ENCODE measurements at places on chromosomes 7 and 10.

DNA sequence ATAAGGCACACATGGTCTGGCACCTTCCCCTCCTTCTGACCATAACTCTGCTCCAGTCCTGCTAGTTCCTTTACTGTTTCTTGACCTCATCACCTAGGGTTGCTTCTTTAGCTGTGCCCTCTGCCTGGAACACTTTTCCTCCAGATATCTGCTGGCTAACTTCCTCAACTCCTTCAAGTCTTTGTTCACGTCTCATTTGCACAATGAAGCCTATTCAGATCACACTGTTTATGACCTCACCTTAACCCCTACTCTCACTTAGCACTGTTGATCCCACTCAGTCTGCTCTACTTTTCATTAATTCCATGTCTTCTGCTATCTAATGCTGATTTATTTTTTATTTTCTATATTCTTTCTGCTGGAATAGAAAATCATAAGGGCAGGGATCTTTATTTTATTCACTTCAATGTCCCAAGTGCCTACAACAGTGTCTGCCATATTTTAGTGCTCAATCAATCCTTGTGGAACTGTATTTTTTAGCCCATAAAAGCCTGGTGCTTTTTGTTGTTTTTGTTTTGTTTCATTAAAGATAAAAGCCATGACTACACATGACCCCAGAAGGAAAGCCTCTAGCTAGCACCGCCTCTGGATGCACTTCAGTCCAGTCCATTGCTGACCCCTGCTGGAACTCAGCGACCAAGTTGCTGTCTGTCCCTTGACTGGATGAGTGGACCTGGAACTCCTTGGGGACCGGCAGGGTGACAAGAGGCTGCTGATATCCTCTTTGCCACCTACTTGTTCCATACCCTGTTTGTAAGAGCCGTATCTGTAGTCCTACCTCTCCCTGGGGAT, 12.3 kb downstream of the KLF14 start:
- DNase-seq = peak; percentile 51

DNA sequence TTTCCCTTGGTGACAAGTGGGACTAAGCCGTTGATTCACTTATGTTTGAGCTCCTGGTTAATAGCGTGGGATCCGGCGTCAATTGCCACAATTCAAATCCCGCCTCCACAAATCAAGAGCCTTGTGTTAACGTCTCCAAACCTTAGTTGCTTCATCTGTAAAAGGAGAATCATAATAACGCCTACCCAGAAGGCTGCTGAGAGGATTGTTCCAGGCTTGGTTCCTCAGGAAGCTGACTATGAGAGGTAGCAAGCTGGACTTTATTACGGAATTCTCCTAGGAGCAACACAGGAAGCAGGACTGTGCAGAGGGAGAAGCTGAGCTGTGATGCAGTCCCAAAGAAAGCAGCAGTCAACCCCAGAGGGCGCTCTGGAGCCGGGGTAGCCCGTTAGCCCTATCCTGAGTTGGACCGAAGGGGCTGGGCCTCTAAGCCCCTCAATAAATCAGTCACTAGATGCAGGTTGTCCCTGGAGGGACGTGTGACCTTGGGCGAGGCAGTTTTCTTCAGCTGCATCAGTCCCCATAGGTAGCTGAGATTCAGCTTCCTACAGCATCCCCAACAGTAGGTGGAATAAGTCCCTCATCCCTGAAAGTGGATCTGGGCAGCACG, 6.9 kb upstream of the BAG3 start:
- no peak for DNase-seq

- no peak for DNase-seq
Measured at GRCh38 chr7:30353532-30353931, 69.1 kb downstream of the ZNRF2 start.

GRCh38 chr7:22418251-22419046, 61.5 kb upstream of the RAPGEF5 start:
- DNase-seq = no peak

GRCh38 chr10:100723770-100724530, 21.4 kb upstream of the PAX2 start:
- no peak for DNase-seq

DNA sequence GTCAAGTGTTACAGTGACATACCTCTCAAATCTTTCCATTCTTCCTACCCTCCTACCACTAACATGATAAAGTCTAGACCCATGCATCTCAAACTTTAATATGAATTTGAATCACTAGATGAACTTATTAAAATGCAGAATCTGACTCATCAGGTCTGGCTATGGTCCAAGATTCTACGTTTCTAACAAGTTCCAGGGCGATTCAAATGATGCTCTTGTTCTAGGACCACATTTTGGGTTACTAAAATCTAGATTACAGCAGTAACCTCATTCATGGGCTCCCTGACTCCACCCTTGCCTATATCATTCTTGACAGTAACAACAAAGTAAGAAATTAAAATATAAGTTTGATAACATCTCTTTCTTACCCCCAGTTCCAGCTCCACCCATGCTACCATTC, 124.8 kb upstream of the LSM8 start:
- DNase-seq = no peak

- no peak for DNase-seq
Measured at GRCh38 chr10:128030498-128031072, 95.6 kb downstream of the MKI67 start.

GRCh38 chr10:68296843-68297663, 34.8 kb upstream of the HNRNPH3 start:
- DNase-seq = peak; percentile 39

DNA sequence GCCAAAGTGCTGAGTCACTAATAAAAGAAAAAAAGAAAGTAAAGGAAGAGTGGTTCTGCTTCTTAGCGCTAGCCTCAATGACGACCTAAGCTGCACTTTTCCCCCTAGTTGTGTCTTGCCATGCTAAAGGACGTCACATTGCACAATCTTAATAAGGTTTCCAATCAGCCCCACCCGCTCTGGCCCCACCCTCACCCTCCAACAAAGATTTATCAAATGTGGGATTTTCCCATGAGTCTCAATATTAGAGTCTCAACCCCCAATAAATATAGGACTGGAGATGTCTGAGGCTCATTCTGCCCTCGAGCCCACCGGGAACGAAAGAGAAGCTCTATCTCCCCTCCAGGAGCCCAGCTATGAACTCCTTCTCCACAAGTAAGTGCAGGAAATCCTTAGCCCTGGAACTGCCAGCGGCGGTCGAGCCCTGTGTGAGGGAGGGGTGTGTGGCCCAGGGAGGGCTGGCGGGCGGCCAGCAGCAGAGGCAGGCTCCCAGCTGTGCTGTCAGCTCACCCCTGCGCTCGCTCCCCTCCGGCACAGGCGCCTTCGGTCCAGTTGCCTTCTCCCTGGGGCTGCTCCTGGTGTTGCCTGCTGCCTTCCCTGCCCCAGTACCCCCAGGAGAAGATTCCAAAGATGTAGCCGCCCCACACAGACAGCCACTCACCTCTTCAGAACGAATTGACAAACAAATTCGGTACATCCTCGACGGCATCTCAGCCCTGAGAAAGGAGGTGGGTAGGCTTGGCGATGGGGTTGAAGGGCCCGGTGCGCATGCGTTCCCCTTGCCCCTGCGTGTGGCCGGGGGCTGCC, at the start of gene IL6:
Gene IL6 (plus strand): TSS at position 294 of the 807 bp plus-strand sequence. CDS start 63 bp downstream, at position 357.
- peak; percentile 94 for DNase-seq

GRCh38 chr7:12398186-12398585, 5.5 kb downstream of the VWDE start:
- no peak for DNase-seq

GRCh38 chr7:726084-726853, at the start of gene DNAAF5:
TSS of gene DNAAF5 (plus strand) at chr7:726699. CDS start at chr7:726721, 22 bp downstream.
- DNase-seq = peak; percentile 88

DNA sequence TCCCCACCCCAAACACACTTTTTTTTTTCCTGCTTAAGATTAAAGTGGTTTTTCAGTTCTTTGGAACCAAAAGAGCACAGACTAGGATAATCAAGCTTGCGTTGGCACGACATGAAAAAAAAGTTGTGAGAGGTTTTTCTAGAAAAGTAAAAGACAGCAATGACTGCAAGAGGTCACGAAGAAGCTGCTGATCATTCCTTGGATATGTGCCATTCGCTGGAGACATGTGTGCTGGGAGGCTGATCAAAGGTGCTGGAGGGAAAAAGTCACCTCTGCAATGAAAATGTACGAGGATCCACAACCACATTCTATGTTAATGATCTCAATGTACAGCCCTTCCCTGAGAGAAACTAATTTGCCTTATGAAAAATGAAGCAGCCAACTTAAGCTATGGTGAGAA, 5.4 kb downstream of the AKR1B1 start:
- DNase-seq = no peak

GRCh38 chr7:93375603-93376002, 143.4 kb downstream of the VPS50 start:
- no peak for DNase-seq

- DNase-seq = no peak
Measured at GRCh38 chr10:67662415-67662814, 33.6 kb downstream of the CTNNA3 start.

- DNase-seq = peak; percentile 39
Measured at GRCh38 chr10:70381471-70382421, 679 bp downstream of the LRRC20 start.

DNA sequence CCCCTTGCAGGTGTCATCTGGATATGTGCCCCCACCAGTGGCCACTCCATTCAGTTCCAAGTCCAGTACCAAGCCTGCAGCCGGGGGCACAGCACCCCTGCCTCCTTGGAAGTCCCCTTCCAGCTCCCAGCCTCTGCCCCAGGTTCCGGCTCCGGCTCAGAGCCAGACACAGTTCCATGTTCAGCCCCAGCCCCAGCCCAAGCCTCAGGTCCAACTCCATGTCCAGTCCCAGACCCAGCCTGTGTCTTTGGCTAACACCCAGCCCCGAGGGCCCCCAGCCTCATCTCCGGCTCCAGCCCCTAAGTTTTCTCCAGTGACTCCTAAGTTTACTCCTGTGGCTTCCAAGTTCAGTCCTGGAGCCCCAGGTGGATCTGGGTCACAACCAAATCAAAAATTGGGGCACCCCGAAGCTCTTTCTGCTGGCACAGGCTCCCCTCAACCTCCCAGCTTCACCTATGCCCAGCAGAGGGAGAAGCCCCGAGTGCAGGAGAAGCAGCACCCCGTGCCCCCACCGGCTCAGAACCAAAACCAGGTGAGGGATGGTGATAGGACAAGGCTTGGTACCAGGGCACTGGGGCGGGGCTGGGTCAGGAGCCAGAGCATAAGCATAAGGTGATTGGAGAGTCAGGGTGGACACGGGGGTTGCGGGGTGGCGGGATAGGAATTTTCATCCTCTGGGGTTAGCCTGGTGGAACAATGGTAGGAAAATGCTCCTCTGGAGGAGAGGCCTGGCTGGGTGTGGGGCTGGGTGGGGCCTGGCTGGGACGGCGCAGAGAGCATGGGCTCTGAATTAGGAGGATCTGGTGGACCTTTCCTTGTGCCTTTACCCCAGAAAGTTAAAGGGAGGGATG, 1.9 kb downstream of the ZYX start:
- no peak for DNase-seq

- DNase-seq = no peak
Measured at GRCh38 chr10:19946791-19947190, 130.6 kb downstream of the PLXDC2 start.

GRCh38 chr10:112218036-112218390, 34.4 kb upstream of the GPAM start:
- DNase-seq = no peak

- peak; percentile 58 for DNase-seq
Measured at GRCh38 chr10:94299417-94299816, 63.3 kb downstream of the NOC3L start.

- no peak for DNase-seq
Measured at GRCh38 chr7:157379493-157379892, 42.7 kb downstream of the DNAJB6 start.

DNA sequence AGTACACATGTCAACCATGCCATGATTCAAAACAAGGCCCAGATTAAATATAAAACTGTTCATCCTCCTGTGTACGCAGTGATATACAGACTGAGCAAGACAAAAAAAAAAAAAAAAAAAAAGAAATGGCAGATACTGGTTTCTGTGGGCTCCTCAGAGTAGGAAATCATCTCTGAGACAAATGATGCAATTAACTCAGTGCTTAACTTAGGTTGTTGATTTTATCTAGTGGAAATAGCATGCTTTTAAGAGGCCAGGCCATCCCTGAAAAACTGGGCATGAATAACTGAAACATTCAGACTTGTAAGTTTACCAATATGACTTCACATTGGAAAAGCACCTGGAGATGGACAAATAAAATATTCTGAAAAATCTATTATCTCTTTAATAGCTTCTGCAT, 69.0 kb downstream of the DKK1 start:
- no peak for DNase-seq

GRCh38 chr10:3237530-3237929, 64.9 kb upstream of the PITRM1 start:
- DNase-seq = no peak

DNA sequence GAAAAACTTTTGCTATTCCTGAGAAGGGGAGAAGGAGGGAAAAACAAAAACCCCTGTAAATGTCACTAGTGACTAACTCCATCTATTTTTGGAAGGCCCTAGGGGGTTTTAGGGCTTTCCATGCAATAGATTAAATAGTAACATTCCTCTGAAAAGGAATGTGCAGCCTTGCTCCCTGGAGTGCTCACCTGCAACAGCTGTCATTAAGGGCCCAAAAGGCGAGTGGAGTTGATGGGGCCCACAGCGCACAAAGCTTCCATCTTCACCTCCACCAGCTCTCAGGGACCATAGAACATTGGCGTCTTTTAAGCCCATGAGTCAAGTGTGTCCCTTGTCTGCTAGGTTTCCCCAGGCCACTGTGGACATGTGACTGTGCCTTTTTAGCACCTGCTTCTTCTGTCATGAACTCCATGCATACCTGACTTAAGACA, 58.0 kb upstream of the IL6 start:
- DNase-seq = no peak

DNA sequence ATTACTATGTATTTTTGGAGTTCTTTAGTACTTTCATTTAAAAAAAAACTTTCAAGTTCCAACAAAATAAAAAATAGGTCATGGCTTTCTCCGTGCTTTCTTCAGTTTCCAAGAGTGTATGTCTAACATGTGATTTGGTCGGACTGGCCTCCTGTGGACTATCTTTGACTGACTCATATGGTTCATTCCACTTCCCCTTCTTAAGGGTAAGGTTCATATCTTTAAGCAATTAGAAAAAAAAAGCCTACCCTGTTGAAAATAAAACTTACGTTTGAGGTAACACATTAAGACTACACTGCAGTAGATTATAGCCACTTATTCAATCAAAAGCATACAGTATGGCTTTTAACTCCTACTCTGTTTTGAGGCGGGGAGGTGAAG, 112.8 kb upstream of the AHR start:
- peak; percentile 69 for DNase-seq

- DNase-seq = peak; percentile 95
Measured at GRCh38 chr10:29804025-29804852, 169.5 kb upstream of the SVIL start.

GRCh38 chr7:134900166-134900982, 85.9 kb upstream of the AGBL3 start:
- no peak for DNase-seq

DNA sequence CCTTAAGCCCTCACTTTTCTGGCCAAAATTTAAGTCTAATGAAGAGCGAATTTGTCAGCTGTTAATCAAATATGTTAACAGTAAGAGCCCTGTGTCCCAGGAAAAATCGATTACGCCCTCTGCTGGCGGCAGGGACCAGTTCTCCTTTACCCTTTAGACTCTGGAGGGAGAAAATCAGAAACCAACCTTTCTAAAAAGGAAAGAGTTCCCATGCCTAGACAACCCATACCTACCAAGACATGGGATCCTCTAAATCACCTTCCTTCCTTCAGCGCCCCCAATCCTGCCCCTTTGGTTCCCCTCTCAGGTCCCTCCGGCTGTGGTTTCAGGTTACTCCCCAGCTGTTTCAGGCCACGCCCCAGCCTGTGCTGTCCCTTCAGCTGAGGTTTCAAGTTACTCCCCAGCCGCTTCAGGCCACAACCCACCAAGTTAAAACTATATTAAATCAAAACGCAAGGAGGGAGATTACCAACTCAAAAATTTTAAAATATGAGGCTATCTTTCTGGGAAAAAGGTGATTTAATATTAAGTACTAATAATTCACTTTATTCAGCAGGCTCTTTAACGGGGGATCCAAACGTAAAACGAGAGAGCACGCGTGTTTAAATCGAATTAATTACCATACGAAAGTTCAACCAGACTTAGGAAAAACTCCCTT, 1.4 kb upstream of the AKR1B15 start:
- DNase-seq = peak; percentile 65
